Daoy (cell line): ENCODE measurements at places on chromosomes 2 and 18.

- DNase-seq: no peak
Observed at GRCh38 chr2:96923810-96924774, 54.2 kb upstream of the SEMA4C start.

GRCh38 chr2:98551316-98551715 lies 57.0 kb downstream of the COA5 start:
- no peak for DNase-seq

DNA sequence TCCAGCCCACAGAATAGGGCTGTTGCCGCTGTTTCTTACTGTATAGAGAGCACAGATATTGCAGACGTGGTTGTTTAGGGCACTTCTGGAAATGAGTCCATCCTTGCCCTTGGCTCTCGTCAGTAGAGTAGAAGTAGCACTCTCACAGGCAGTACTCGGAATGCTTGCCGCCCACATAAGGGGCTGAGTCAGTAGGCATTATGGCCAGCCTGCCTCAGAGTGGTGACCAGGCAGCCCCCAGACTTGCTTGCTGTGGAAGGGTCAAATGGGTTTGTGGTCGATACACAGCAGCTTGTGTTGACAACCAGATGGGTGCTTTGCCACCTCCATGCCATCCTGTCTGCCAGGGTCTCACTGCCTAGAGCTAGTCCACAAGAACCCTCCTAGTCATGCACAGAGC lies 38.7 kb downstream of the PLEKHB2 start:
- DNase-seq: no peak

- peak; percentile 26 for DNase-seq
Observed at GRCh38 chr2:157488877-157489276, 45.0 kb upstream of the CYTIP start.

- DNase-seq: no peak
Observed at GRCh38 chr2:694906-695510, 17.8 kb upstream of the TMEM18 start.

DNA sequence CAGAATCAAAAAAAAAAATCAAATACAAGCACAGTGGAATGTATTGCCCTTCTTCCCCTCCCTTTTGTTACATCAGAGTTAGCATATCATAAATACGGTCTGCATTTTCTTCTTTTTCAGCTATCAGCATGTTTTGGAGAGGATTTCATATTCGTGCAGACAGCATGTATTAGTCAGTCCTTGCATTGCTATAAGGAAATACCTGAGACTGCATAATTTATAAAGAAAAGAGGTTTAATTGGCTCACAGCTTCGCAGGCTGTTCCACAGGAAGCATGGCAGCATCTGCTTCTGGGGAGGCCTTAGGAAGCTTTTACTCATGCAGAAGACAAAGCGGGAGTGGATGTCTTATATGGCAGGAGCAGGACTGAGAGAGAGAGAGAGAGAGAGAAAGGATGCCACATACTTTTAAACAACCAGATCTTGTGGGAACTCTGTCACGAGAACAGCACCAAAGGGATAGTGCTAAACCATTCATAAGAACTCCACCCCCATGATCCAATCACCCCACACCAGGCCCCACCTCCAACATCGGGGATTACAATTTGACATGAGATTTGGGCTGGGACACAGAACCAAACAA lies 8.9 kb downstream of the IL1B start:
- no peak for DNase-seq

DNA sequence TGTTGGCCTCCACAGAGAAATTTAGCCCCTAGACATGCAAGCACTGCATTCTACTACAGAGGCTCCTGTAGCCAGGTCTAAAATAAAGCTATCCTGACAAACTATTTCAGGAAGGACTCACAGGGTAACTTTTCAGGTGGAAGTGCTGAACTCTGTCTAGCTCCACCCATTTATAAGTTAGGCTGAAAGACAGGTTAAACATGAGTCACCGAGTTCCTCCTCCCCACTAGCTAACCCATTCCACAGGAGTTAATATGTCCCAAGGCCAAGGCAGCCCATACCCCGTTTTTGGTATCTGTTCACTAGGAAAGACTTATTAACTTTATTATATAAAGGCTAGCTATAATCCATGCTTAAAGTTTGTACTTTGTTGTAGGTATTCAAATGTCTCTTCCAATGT lies 3.5 kb downstream of the CWC22 start:
- DNase-seq: no peak

DNA sequence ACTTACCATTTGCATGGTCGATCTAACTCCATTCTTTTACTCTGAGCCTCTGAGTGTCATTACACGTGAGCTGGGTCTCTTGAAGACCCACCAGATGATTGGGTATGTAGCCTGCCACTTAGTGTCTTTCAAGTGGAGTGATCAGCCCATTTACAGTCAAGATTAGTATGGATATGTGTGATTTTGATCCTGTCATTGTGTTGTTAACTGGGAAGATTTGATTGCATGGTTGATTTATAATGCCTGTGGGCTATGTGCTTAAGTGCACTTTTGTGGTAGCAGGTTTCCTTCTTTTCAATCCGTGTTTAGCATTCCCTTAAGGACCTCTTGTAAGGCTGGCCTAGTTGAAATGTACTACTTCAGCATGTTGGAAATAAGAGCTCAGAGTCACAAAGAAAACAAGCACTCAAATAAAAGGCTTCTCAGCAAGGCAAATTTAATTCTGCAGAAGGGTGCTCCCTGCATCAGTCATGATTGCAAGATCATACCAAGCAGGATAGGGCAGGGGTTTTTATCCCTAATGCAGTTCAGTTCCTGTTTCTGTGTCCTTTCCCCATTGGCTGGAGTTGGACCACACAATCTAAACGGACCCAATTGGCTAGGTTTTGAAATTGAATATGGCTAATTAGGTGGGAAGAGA lies 230.7 kb upstream of the SYT4 start:
- DNase-seq: no peak

DNA sequence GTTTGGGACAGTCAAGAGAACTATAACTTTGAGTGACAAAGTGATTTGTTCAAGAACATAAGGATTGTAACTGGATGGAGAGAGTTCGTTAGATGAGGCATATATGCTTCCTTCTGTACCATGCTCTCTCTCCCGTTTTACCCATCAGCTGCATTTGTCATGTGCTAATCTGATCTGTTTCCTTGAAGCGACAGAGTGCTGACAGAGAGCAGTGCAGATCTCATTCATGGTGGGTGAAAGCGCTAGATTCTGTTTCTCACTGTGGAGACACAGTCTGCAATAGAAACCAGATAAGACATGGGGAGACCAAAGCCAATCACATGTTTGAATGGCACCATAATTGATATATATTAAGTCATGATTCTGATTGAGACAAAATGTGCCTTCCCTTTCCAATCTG lies 456.6 kb upstream of the CELF4 start:
- DNase-seq: no peak

- no peak for DNase-seq
Observed at GRCh38 chr2:211957799-211958198, 580.8 kb downstream of the ERBB4 start.

- DNase-seq: no peak
Observed at GRCh38 chr2:164746713-164747112, 94.9 kb downstream of the COBLL1 start.

DNA sequence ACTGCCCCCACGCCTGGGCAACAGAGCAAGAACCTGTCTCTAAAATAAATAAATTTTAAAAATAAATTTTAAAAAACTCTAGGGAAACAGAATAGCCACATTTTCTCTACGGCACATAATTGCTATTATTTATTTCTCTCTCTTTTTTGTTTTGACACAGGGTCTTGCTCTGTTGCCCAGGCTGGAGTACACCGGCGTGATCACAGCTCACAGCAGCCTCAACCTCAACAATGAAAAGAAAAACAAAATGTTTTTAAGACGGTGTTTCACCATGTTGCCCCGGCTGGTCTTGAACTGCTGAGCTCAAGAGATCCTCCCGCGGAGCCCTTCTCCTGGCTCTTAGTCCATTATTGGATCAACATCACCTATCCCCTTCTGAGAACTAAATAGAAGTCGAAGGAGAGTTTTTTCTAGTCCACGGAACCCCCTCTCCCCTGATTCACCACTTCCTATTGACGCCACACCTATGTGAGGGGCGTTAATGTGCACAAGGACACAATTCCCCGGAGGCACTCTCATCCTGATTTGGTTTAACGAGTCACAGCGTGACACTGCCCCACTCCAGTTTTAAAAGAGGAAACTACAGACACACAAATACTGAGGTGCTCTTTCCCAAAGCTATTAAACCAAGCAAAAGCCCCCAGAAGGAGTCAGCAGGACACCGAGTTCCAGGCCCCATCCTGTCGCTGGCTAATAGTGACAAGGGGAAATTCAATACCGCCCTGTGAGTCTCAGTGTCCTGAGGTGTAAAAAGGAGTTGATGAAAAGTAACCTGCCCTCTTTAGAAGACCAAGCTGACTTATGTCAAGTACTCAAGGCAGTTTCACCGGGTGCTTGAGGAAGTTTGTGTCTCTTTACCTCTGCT lies 1.1 kb downstream of the NPC1 start:
- DNase-seq: peak; percentile 28

DNA sequence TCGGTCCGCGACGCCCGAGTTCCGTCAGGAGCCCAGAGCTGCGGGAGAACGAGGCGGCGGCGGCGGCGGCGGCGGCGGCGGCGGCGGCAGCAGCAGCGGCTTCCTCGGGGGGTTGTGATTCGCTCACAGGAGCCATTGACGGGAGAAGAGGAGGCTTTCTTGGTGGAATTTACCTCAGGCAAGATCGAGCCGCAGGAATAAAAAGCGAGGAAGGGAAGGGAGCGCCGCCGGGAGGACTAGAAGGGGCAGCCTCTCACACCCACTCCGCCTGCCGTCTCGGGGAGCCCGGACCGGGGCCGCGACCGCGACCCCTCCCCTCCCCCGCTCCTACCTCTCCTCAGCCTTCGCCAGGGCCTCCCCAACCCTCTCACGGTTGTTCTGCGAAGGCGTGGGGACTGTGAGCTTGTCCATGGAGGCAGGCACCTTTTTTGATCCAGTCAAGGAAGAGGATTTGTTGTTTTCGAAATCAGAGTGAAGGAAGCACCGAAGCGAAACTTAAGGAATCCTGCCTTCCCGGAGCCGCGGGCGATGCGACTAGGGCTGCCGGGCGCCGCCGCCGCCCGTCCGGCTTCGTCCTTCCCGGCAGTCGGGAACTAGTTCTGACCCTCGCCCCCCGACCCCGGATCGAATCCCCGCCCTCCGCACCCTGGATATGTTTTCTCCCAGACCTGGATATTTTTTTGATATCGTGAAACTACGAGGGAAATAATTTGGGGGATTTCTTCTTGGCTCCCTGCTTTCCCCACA lies 506 bp downstream of the BMPR2 start:
- DNase-seq: no peak

DNA sequence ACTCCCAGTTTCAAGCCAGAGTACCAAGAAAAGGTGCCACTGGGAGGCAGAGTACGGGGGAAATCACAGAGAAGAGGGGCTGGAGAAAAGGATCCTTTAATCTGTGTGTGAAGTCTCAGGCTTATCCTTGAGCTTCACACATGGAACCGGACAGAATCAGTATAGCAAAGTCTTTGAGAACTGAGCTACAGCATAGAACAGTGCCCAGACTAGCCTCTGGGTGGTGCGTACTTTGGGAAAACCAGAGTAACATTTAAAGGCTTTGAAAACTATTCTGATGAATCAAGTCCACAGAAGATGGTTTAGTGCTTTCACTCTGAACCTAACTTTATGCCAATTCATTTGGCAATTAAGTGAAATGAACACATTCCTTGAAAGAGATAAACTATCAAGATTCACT lies 83.1 kb downstream of the BABAM2 start:
- DNase-seq: peak; percentile 41

- no peak for DNase-seq
Observed at GRCh38 chr18:48106976-48107781, 176.7 kb upstream of the SMAD2 start.

DNA sequence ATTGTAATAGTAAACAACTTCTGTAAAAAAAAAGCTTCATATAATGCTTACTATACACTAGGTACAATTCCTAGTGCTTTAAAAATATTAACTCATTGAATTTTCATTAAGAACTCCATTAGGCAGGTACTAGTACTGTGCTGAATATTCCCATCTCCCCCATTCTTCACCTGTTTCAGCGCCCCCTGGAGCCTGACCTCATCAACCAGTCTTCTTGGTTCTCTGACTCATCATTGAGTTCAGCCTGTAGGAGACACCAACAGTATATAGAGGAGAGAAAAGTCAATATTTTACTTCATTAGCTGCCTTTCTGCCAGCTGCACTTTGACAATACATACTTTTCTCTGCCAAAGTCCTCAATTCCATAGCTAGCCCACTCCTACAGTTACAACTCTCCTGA lies 1009.9 kb upstream of the KLHL29 start:
- DNase-seq: no peak

GRCh38 chr18:74198453-74198852 lies 50.1 kb downstream of the TIMM21 start:
- DNase-seq: no peak

- DNase-seq: peak; percentile 5
Observed at GRCh38 chr18:56869189-56869777, 218.1 kb downstream of the WDR7 start.

DNA sequence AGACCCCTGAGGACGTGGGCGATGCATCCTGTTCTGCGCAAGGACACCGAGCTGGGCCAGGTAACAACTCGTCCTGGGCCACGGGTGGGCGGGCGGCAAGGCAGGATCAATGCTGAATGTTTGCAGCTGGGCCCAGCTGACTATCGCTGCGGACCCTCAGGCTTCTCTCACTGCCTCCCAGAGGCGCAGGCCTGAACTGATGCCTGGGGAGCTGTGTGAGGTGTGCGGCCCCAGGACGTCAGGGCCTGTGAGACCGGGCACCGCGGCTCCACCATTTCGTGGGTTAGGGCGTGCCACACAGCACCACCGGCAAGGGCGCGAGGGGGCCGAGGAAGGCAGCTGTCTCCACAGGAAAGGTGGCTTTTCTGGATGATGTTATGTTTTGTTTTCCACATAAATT lies 307.4 kb downstream of the NDUFA10 start:
- no peak for DNase-seq

DNA sequence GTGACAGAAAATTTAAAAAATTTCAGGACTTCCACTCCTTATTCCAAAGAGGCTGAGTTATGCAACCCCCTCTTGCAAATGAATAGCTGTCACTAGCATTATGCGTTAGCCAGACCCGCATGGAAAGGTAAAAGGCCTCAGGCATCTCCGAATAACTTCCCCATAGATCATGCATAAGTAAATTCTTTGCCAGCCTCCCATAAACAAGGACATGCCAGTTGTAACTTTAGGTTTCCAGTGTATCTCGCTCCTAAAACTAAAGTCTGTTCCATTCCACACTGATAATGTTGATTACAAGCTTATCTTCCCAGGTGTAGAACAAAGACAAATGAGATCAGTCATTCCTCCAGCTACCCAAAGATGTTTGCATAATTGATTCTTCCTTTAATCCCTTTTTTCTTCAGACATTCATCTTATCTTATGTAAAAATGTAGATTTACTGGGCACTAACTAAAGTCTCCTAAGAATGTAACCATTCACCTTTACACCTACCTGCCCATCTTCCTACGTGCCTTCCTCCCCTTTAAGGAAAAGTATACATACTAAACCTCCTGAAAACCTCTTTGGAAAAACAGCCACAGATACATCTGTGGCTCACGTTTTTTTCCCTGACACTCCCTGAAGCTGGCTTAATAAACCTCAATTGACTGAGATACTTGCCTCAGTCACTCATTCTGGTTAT lies 13.6 kb upstream of the NFU1 start:
- DNase-seq: no peak

- no peak for DNase-seq
Observed at GRCh38 chr2:191126386-191127085, 24.3 kb downstream of the STAT4 start.
